CD4-positive, alpha-beta T cell treated with Interleukin-4 for 4 hours (primary cell): ENCODE measurements at places on chromosomes 7 and 10.

GRCh38 chr7:27587429-27587828 is 75.3 kb downstream of the HIBADH start:
- DNase-seq: no peak

- no peak for DNase-seq
Measured at GRCh38 chr10:6327961-6328698, 125.4 kb downstream of the PFKFB3 start.

GRCh38 chr10:124453960-124454610 is 4.2 kb upstream of the NKX1-2 start:
- no peak for DNase-seq

DNA sequence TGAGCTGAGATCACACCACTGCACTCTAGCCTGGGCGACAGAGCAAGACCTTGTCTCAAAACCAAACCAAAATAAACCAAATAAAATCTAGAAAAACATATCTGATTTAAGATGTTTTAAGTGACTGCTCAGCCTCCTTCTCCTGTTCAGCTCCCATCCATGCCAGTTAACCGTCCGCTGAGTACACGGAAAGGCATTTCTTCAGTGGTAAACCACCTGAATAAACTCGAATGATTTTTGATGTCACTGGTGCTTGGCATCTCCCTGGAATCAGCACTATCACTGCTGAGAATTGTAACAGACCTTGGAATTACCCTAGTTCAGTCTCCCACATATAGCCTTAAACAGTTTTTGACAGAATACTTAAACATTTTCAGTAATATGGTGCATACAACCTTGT is 24.1 kb upstream of the NRCAM start:
- DNase-seq: no peak

DNA sequence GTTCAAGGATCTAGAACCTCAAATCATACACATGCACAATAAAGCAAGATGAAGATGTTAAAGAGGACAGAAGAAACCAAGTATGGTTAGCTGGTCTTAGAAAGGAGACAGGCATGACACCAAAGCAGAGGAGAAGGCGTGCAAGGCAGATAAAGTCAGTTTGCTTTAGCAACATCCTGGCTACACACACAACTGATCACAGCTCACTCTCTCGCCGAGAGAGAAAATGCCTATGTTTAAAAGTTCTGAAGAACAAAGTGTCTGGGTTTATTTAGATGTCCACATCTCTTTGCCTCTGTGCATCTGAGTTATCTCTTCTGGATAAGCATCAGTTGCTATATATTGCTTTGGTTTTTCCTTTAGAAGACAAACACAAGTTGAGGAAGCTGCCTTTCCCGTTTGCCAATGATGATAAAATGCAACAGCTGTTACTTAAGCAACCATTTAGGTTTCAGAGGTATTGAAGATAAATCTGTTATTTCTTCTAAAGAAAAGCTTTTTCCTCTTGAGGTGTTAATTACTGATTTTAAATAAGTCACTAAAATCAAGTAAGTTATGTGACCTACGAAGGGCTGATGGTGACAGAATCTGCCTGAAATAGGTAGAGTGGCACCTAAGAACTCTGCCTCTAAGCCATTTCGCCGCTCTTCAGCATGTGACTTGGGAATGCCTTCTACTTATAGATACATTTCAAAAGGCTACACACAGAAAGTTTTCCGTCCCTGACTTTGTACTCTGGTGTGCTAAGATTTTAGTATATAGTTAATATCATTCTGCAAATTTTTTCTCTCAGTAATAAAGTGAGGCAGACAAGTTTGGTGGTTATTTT is 146.2 kb upstream of the ASAH2 start:
- DNase-seq: no peak

- DNase-seq: no peak
Measured at GRCh38 chr10:131358741-131359442, 47.4 kb upstream of the TCERG1L start.
